Activated CD8-positive, alpha-beta memory T cell treated with anti-CD3 and anti-CD28 coated beads for 24 hours (primary cell): ENCODE measurements at places on chromosomes 5 and 9.

- DNase-seq = no peak
Measured at GRCh38 chr5:76805821-76806505, 12.9 kb upstream of the F2RL1 start.

DNA sequence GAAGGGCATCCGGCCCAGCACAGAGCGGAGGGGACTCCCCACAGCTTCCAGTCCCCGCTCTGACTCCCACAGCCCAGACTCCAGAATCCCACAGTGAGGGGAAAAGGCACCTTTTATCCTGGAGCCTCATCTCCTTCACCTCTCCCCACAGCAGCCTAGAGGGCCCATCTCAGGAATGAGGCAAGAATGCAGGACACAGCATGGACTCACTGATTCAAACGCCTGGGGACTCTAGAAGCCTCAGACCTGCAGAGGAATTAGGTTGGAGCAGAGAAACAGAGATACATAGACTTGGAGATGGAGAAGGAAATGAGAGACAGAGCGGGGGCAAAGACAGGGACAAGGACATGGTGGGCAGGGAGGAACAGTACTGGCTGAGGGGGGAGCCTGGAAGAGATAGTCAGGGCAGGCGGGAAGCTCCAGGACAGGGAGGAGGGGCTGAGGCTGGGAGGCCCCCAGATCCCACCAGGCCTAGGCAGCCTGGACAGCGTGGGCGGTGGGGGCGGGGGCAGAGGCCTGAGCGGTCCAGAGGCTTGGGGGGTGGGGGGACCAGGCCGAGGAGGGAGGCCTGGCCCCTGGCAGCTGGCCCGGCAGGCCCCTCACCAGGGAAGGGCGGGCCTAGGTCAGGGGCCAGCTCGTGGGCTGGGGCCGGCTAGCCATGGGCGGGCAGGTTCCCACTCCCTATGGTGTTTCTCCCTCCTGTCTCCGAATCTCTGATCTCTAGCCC is 15.8 kb downstream of the CNTFR start:
- no peak for DNase-seq

- no peak for DNase-seq
Measured at GRCh38 chr5:138803935-138804334, 50.7 kb downstream of the CTNNA1 start.

DNA sequence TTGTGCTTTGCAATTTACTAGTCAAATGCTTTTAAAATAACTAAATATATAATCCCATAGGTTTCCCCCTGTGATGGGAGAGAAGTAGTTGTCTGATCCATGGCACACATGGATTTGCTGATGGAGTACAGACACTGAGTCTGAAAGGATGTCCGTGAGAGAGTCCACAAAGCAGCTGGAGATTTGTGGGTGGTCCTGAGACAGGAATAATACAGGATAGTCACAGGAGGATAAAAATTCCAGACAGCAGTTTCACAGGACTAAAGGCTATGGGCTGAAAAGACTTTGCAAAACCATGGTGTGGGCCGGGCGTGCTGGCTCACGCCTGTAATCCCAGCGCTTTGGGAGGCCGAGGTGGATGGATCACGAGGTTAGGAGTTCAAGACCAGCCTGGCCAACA is 58.7 kb upstream of the ZFR start:
- DNase-seq = no peak

DNA sequence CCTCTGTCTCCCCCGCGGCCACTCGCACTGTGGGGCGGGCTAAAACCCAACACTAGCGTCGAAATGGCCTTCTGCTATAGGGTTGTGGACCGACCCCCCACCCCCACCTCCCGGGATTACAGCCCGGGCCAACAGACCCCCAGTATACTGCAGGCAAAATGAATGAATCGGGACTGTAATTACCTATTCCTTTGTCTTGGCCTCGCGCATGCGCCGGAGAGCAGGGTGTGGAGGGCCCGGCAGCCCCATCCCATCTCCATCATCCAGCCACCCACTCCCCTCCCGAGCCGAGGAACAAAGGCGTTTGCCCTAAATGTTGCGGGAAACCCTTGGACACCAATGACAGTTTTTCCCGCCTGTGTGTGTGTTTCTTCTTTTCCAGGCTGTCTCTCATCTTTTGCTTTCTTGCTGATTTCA is 1.6 kb downstream of the BASP1 start:
- DNase-seq = no peak

- DNase-seq = no peak
Measured at GRCh38 chr9:133453651-133454050, 6.1 kb upstream of the CACFD1 start.

- DNase-seq = no peak
Measured at GRCh38 chr5:56845904-56846480, 30.6 kb downstream of the MAP3K1 start.

DNA sequence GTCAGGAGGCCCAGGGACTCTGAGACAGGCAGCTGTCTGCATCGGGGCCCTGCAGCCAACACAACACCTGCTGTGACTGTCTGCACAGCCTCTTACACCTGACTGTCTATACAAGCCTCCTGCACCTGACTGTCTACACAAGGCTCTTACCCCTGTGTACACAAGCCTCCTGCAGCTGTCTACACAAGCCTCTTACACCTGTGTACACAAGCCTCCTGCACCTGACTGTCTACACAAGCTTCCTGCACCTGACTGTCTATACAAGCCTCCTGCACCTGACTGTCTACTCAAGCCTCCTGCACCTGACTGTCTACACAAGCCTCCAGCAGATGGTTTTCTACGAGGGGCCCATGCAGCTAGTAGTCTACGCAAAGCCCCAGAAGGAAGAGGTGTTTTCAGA is 18.6 kb downstream of the IRX2 start:
- DNase-seq = no peak

DNA sequence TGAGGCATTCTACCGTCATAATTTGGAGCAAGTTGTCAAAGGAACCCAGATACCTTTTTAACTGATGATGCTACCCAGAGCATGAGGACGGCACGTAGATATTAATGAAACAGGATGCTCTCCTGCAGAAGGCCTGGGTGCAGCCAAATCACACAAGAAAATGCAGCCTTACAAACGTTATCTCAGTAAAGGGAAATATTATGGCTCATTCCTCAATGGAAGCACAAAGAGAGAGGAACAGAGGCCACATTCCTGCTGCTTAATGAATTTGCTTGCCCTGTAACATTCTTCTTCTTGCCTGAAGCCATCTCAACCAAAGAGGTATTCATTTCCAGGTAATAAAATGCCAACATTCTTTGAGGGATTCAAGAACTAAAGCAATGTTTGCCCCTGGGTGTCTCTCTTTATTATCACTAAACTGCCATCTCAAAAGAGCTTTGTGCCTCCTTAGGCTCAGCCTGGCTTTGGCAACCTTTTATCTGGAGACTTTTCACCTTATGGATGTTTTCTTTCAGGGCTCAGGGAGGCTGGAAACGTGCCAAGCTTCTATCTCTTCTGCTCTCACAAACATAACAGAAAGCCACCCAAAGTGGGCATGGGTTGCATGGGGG is 92.9 kb downstream of the TNC start:
- no peak for DNase-seq

DNA sequence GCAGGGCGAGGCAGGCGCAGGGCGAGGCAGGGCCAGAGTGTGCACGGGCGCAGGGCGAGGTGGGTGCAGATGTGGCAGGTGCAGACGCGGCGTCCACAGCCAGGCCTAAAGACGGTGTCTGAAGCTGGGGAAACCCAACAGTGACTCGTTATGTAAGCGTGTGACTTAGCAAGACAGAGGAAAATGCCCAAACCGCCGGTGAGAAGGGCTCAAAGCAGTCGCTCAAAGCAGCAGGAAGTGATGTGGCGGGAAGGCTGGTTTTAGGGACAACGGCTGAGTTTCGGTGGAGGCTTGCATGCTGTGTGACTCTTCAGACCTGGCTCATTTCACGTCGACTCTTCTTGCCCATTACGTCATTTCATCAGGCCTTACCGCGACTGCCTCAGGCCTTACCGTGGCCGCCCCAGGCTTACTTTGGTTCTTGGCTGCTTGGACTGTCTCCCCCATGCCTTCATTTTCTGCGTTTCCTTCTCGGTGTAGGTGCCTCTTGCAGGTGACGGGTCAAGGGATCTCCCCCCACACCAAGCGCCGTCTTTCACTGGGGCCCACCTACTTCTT is 50.5 kb upstream of the EXOC3 start:
- DNase-seq = peak; percentile 87

- no peak for DNase-seq
Measured at GRCh38 chr5:81750308-81751008, 439 bp downstream of the SSBP2 start.

GRCh38 chr5:51646482-51646881 is 263.2 kb downstream of the ISL1 start:
- no peak for DNase-seq

- no peak for DNase-seq
Measured at GRCh38 chr9:137055385-137056364, 1.8 kb upstream of the ENTPD2 start.

DNA sequence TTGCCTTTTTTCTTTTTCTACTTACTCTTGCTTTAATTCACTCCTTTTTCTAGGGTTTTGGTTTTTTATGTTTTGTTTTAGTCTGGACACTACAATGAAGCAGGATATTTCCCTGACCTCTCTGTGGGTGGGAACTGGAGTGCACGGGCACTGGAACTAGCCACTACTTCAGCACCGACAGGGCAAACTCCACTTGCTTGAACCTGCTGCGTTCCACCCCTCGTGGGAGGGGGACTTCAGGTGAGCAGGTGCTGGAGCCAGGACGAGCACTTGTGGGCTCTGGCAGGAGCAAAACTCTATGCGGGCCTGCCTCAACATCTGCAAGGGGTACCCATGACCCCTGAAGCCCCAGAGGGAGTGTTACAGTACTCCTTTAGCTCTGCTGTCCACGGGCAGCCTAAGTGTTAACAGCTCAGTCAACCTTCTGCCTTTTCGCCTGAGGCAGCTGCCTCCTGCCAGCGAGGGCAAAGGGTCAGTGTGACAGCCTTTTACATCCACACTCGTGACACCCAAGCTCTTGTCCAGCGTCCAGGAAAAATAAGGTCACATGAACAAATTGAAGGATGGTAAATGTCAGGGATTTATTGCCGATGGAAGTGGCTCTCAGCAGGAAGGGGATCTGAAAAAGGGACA is 144.1 kb upstream of the NFIL3 start:
- no peak for DNase-seq

DNA sequence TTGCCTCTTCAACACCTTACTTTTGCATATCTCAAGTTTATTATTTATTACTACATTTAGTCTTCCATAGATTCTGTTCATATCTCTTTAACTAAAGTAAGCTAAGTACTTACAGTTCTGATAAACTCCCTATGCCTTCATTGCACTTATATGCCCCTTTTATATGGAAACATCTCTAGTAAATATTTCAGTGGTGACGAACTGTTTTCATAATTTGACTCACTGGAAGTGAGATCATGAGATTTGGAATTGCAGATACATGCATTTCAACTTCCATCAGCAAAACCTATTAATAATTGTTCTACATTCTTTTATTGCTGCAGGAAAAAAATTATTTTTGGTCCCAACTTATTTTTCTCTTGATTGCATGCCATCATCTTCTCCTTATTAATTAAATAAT is 263.5 kb downstream of the CD180 start:
- no peak for DNase-seq

DNA sequence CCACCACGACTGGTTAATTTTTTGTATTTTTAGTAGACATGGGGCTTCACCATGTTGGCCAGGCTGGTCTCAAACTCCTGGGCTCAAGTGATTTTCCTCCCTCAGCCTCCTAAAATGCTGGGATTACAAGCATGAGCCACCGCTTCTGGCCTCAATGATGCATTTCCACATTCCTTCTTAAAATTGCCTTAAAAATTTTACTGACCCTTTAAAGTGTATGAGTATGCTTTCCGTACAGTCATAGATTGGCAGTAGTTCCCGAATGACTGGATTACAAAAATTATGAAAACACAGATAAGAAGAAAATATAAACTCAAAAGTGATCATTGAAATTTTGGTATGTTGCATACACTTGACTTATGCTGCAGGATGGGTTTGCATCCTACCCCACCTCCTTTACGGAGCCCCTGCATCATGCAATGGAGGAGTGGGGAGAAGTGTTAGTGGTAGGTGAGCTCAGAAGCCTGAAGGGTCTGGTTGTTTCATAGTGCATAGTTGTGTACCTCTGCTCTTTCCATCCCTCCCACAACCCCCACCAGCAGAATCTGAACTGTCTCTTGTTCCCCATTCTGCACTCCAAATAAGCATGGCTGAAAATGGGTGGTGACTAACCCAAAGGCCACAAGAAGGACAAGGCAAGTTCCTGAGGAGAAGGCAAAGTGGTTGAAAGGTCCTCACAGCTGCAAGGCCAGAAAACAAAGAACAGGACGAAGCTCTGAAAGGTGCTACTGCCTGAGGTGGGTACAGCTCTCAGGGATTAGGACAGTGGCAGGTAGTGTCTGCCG is 26.8 kb downstream of the ANKRD55 start:
- no peak for DNase-seq

GRCh38 chr5:156037151-156037909 is 289.6 kb upstream of the SGCD start:
- DNase-seq = no peak

DNA sequence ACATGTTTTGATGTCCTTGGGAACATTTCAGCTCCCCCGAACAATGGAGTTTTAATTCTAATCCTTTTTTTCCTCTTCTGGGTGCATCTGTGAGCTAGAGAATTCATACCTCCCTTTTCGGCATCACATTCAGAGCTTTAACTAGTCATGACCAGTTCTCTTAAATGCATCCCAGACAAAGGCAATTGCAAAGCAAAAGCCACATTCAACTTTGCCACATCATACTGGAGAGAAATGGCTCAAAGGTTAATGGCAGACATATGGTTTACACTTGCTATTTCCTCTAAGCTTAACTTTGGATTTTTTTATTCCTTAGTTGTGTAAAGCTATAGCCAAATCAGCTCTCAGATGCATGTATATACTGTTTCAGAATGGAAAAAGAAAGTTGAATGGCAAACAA is 153.3 kb downstream of the ESM1 start:
- DNase-seq = no peak

DNA sequence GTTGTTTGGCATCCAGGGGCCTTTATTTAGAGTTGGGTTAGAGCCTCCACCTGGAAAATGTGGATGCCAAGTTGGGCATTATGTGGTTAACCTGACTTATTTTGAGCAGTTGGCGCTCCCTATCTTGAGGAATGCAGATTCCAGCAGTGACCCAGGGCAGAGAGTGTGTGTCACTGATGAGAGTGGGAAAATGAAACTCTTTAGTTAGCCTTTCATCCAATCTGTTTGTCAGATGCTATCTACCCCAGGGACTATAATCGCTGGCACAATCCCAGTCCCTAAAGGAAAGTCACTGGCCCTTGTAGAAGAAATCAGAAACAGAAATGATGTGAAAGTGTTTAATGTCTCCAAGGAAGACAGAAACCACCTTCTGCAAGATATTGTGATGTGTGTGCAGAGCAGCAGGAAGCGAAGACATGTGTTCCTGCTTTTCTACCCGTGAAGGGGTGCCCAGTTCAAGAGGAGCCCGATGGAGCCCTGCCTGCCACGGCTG is 10.2 kb upstream of the STING1 start:
- no peak for DNase-seq
